ENCODE measurements at places on chromosomes 2 and 18. TPM values are rescaled to one million over a fixed set of nuclear protein-coding genes. Genes with fewer than 3 reads are reported as not detected.

The SKA1 gene
- total RNA-seq = 26.5 TPM

The TMEM17 gene
- total RNA-seq = 0.35 TPM

The MC5R gene
- total RNA-seq = not detected

The WIPF1 gene
- total RNA-seq = 317 TPM

The EMILIN1 gene
- 0.79 TPM for total RNA-seq

The TFCP2L1 gene
- total RNA-seq = 0.16 TPM

The ARHGAP25 gene
- 74.7 TPM for total RNA-seq

The KYNU gene
- total RNA-seq = 0.20 TPM

Measured in CD8-positive, alpha-beta memory T cell (primary cell).